ENCODE measurements at places on chromosomes 6 and 20.

DNA sequence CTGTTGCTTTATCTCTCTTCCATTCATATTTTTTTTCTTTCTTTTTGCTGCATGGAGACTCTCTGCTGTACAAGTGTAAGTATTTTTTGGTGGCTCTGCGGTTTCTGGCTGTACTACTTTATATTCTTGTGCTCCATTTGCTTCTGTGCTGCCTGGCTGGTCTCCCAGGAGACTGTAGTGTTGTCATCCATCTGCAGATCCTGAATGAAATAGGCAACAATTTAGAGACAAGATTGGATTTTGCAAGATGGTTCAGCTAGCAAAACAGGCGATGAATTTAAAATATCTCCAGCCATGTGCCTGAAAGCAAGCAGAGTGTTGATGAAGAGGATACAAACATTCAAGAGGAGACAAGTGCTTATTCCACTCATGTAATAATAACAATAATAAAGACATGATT is 75.1 kb upstream of the SCGN start:
- DNase-seq: no peak

- no peak for DNase-seq
These were observed 88.1 kb upstream of the IFNGR1 start for GRCh38 chr6:137307163-137307854.

DNA sequence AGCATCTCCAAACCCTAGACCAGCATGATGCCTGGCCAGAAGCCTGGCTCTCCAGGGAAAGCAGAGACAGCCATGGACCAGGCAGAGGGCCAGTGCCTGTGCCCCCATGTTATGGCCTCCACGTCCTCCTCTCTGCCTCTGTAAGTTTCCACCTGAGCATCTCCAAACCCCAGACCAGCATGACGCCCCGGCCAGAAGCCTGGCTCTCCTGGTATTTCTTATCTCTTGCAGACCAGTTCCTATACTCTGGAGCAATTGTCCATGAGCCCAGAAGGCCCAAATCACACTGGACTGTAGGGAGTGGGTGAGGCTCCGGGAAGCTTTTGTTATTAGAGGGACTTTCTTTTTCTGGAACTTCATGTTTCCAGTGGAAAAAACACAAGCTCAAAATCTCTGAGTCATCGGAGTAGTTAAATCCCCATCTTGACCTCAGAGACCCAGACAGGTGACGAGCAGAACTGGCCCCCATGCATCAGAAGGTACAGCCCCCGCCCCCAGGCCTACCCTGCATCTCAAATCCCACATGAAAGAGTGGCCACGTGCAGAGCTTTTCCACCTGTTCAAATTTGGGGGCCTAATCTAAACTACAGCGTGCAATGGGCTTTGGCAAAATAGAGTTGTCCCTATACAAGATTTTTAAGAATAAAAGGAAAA is 110.2 kb upstream of the FOXQ1 start:
- DNase-seq: no peak

DNA sequence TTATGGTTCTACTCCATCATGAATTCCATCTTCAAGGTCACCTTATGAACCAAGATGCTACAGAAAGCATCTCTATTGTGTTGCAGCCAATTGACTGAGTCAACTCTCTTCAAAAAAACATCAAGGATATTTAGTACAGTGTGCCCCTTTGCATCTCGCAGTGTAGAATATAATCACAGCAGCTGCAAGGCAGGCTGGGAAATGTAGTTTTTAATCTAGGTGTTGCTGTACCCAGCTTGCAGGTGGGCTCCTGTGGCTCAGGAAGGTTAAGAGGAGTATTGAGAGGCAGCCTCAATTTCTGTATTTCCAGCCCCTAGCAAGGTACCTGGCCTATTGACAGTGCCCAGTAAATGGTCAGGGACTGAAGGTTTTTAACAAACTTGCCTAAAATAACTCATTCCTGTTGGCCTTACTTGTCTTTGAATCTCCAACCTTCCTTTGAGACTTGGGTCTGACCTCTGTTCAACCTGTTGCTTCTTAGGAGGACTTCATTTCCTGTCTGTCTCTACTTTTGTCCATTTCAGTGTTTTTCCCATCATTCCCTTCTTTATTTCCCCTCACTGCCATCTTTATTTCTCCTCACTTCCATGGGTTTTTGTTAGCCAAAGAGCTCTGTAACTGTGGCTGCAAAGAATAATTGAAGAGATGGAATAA is 150.5 kb downstream of the DNAH8 start:
- DNase-seq: no peak

DNA sequence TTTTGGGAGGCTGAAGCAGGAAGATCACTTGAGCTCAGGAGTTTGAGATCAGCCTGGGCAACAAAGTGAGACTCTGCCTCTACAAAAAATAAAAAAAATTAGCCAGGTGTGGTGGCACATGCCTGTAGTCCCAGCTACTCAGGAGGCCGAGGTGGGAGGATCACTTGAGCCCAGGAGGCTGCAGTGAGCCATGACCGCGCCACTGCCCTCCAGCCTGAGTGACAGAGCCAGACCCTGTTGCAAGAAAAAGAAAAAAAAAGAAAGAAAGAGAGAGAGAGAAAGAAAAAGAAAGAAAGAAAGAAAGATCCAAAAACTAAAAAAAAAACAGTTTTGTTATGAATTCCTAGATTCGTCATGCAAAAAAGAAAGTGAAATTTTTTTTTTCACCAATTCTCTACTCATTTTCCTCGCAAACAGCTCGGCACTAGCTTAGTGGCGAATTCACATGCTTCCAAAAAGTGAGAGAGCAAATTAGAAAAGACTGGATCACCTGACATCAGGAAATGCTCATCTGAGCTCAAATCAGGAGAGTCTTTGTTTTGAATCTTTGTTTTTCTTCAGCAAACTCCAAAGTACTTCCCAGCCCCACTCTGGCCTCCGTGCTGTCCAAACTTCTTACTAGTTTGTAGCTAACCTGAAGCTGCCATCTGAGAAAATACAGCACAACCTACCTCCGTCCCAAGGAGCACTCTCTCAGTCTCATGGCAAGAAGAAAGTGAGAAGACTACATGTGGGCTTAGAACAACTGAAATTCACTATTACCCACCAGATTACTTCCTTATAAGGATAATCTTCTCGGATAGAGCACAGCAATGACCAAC is 27.0 kb downstream of the IPCEF1 start:
- DNase-seq: no peak

DNA sequence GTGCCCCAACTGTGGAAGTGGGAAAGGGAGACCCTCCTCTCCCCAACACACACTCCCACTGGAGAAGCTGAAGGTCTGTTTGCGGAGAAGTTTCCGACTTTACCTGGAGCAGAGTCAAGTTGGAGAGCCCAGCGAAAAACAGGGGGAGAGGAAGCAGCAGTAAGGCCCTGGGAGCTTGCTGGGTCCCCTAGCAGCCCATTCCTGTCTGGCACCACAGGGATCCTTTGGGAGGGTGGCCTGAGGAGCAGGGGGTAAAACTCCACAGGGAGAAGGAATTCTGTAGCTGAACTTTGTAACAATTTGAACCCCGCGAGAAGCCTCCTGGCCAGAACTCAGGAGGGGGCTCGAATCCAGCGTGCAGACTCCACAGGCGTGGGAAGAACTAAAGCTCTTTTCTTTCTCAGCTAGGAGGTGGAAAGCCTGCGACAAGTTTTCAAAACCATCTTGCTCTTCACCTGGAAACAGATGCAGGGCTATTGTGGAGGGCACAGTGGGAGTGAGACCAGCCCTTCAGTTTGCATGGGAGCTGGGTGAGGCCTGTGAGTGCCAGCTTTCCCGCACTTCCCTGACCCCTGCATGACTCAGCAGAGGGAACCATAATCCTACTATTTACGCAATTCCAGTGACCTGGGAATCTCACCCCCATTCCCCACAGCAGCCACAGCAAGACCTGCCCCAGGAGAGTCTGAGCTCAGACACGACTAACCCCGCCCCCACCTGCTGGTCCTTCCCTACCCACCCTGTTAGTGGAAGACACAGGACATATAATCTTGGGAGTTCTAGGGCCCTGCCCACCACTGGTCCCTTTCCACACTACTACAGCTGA is 25.8 kb downstream of the SERPINB9 start:
- DNase-seq: no peak

DNA sequence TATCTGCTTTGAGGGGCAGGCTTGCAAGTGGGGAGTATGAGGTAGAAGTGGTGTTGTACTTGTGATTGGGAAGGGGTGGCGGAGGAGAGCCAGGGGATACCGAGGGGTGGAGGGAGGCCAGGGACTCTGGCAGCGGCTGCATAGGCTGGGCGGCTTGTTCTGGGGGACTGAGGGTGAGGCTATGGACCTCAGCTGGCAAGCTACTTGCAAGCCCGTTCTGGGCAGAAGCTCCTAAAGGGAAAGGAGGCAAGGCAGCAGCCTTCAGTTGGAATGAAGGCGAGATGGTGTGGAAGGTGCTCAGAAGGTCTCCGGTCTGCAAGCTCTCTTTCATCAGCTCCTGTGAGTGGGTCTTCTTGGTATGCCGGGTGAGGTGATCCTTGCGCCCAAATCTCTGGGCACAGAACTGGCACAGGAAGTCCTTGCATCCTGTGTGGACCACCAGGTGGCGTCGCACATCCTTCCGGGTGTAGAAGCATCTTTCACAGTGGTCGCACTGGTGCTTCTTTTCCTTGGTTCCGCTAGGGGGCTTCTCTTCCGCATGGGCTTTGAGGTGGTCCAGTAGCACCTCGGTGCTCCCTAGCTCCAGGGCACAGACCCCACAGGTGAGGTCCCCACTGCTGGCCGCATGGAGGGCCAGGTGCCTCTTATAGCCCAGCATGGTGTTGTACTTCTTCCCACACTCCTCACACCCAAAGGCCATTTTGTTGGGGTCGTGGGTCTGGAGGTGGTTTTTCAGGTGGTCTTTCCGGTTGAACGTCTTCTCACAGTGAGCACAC is 66.0 kb downstream of the PLAGL1 start:
- DNase-seq: peak; percentile 69

- peak; percentile 11 for DNase-seq
These were observed 134.4 kb downstream of the ARHGAP18 start for GRCh38 chr6:129575378-129576118.

DNA sequence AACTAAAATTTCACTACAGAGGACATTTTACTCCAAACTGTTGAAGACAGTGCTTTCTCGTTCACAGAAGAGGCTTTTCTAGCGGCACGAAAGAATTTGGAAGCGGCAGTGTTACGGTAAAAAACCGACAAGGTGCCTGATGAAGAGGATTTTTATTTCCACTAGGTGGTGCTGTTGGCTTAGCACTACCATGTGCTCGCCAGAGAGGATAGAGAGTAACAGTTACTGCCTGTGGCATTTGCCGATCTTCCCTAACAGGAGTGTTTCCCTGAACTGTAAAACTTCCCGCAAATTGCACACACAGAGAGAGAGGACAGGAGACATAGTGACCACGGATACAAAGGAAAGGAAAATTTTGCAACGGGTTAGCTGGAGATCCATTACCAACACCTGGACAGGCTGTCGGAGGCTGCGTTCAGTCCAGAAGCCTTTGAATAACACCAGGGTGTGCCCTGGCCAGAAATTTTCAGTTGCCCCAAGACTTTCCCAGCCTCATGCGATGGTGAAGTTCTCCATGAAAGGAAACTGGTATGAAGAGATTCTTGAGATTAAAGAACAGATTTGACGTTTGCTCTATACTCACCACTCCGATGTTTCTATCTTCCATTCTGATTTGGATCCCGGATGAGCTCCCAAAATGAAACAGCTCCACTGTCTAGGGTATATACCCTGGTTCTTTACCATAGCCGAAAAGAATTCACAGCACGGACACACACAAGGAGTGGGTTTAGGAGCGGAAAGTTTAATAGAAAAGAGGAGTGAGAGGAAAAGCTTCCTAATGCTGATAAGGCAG is 48.1 kb downstream of the HLA-DPB1 start:
- DNase-seq: peak; percentile 61

GRCh38 chr6:122553697-122554096 is 56.5 kb upstream of the PKIB start:
- no peak for DNase-seq

GRCh38 chr6:36094238-36094637 is 36.1 kb upstream of the MAPK13 start:
- no peak for DNase-seq

DNA sequence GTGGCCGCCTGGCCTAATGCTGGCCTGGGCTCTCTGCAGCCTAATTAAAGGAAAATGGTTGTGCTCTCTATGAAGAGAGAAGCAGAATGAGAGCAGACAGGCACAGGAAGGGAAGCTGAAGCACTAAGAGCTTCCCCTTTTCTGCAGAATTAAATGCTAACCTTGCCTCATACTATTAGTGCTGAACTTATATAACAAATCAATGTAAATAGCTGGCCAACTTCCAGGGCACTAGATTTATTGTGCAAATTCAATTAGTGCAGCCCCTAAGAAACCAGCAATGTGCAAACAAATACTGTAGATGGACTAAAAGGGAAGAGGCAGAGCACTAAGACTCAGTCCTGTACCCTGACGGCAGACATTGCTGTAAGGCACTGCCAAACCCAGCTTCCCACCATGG is 36.1 kb upstream of the INSM1 start:
- DNase-seq: no peak

DNA sequence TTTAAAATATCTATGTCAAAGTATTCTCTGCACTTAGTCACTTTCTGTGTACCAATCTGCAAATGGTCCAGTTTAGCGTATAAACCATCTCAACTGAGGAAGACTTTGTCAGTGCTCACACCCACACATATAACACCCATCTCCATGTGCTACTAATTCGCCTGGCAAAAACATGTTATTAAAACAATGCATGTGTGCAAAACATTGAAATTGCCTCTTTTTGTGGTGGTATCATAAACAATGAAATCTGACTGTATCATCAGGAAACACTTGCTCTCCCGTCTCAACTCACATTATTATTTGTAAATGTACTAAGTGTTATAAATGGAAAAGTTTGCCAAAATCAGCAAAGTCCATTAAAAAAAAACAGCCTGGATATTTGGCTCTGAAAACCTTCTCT is 105.9 kb upstream of the FOXC1 start:
- no peak for DNase-seq

- DNase-seq: peak; percentile 15
These were observed 3.6 kb upstream of the HINT3 start for GRCh38 chr6:125952764-125953501.

- DNase-seq: no peak
These were observed 64.1 kb upstream of the SIRPA start for GRCh38 chr20:1831096-1831495.

- no peak for DNase-seq
These were observed 18.8 kb upstream of the NHSL1 start for GRCh38 chr6:138518054-138518453.

GRCh38 chr6:82372656-82373055 is 9.0 kb downstream of the TPBG start:
- DNase-seq: no peak

DNA sequence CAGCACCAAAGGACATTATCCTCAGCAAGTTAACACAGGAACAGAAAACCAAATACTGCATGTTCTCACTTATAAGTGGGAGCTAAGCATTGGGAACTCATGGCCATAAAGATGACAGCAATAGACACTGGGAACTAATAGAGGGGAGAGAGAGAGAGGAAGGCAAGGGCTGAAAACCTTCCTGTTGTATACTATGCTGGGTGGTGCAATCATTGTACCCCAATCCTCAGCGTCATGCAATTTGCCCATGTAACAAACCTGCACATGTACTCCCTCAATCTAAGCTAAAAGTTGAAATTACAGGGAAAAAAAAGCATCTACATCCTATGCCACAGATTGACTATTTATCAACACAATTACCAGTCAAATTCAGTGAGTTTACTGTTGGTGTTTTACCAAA is 20.0 kb upstream of the VNN1 start:
- DNase-seq: no peak

- no peak for DNase-seq
These were observed 65.7 kb upstream of the DUSP22 start for GRCh38 chr6:226516-227073.

Measured in CD4-positive, CD25-positive, alpha-beta regulatory T cell (primary cell).